ENCODE measurements at places on chromosomes 7 and 10.

DNA sequence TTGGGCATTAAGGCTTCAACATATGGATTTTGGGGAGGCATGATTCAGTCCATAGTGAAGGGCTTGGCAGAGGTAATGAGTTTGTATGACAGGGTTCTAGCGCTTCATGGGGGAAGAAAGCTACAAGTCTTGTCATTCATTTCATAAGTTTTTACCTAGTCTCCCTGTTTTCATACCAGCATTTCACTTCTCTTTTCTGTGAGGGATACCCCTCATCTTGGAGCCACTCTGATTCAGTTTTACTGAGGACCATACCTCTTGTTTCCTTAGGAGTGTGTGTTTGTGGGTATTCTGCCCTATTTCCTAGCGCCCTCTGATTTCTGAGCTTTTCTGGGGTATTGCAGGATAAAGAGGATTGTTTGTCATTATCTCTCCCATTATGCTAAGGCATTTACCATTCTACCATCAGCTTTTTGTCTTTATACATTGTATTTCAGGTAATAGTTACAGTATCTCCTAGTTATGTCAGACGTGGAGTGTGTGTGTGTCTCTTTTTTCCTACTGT is 6.8 kb downstream of the RSBN1L start:
- DNase-seq = no peak

DNA sequence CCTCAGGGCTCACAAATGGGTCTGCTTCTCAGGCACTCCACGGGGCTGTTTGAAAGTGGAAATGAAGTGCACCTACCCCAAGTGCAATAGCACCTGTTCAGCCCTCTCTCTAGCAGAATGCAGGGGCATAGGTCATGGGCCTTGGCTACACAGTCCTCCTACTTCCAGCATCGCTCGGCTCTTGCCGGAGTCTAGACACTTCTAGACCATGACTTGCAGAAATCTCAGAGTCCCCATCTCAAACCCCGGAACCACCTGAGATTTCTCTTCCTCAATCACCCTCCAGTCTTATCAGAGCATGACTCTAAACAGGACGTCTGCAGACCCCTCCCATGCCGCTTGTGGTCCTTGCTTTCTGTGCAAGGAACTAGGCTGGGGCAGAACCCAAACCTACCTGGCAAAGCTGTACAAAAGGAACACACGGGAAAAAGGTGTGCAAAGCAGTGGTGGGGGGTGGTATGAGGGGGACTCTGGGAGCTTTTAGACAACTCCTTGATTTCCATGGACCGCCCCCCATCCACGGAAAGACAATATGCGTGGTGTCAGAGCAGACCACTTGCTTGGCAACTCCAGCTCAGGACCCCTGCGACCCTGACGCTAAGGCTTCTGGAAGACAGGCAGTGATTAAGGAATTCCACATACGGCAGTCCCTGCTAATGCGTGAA is 13.8 kb downstream of the TMEM273 start:
- no peak for DNase-seq

DNA sequence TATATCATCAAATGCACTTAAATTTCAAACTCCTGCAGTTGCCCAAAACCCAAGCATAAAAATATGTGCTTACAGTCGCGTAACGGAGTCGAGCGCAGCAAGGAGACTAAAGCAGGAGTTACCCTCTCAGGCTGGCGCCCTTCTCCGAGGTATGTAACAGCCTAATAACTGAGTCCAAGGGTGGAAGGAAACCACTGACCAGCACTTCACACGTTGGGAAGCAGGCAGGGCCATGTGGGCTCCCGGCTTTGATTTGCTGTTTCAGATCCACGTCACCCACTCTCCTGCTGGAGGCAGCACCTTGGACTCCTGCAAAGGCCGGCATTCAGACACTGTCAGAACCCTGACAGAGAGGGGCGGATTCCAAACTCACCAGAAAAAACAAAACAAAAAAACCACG is 123.8 kb downstream of the DIP2C start:
- DNase-seq = no peak

DNA sequence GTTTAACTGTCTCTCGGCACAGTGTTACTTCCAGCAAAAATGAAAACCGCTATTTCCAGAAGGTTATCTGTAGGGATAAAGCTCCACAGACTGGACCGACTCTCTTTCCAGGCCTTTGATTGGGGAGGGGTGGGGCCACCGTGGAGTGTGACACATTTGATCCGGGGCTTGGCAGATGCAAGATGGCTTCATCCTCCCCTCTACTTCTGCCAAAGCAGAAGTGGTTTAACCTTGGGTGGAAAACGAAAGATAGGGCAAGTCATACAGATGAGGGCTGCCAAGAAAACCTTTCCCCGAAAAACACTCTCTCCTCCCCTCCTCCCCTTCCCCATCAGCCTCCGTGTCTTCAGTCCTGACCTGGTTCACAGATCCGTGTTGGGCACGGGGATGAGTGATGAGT is 139.7 kb upstream of the SH2B2 start:
- DNase-seq = no peak

DNA sequence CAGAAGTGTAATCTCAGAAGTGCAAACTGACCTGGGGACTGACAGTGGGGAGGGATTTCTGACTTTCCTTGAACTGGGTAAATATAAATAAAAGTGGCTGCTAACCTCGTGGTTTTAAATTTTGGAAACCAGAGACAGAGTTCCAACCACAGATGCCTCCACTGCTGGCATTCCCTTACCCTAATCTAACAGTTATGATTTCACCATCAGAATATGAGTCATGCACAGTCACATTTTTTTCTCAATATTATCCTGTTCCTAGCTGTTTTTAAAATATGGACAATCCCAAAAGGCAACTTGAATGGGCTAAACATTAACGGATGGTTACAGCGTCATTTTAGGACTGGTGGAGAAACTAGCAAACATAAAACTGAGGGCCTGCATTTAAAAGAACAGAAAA is 264.3 kb upstream of the INHBA start:
- no peak for DNase-seq

GRCh38 chr10:3896161-3896560 is 111.2 kb upstream of the KLF6 start:
- no peak for DNase-seq

GRCh38 chr10:31940839-31941653 is 12.4 kb upstream of the ARHGAP12 start:
- peak; percentile 99 for DNase-seq

DNA sequence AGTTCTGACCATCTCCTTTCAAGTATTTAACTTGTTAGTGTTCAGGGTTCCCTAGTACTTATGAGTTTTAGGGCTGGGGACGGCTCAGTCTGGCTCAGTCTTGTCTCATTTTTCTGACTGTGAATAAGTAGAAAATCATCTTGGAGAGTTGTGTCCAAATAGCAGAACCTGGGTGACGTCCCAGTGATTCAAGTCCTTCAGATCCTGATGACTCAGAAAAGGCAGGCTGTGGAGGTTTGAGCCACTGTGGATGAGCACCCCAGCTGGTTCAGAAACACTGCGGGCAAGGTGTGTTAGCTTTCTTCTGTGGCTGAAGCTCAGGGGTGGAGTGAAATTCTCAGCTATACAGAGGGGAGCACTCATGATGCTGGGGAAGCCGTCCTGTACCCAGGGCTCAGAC is 154.4 kb upstream of the NPY start:
- no peak for DNase-seq

- DNase-seq = no peak
Observed at GRCh38 chr10:86182595-86182994, 184.0 kb downstream of the GRID1 start.

DNA sequence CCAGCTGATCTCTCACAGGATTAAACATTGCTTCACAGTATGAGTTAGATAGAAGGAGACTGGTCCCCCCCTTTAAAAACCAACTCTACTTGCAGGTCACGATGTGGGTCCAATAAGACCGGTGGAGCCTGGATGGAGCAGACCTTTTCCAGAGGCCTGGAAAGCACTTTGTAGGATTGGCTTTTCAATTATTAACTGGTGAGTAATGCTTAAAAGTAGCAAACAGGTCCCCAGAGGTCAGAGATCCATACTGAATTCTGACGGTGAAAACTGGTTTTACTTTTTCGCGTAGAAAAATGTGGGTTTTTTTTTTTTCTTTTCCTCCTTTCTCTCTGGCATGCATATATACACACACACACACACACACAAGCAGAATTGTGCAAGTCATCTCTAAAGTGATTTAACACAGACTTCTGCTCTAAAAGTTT is 74.9 kb upstream of the OGDHL start:
- no peak for DNase-seq

- DNase-seq = no peak
Observed at GRCh38 chr7:147571436-147572185, 1019.0 kb upstream of the C7orf33 start.

GRCh38 chr10:2936816-2937215 is 130.5 kb upstream of the PFKP start:
- DNase-seq = no peak

DNA sequence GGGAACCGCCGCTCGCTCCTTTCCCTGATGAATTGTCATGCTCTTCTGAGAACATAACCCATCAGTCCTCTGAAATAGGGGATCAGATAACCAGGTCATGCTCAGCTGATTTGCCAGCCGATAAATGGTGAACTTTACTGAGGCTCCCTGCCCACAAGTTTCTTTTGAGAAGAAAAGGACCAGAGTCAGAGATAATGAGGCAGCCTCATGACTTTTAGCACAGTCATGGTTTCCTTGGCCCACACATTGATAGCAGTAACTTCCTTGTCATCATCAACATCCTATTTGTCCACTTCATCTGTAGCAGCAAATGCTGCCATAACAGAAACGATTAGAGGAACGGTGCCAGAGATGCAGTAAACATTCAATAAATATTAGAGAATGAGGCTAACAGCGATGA is 509.0 kb downstream of the GATA3 start:
- DNase-seq = no peak

- DNase-seq = no peak
Observed at GRCh38 chr10:103281753-103282152, 4.8 kb downstream of the INA start.

GRCh38 chr10:119947300-119947699 is 54.8 kb downstream of the SEC23IP start:
- no peak for DNase-seq

DNA sequence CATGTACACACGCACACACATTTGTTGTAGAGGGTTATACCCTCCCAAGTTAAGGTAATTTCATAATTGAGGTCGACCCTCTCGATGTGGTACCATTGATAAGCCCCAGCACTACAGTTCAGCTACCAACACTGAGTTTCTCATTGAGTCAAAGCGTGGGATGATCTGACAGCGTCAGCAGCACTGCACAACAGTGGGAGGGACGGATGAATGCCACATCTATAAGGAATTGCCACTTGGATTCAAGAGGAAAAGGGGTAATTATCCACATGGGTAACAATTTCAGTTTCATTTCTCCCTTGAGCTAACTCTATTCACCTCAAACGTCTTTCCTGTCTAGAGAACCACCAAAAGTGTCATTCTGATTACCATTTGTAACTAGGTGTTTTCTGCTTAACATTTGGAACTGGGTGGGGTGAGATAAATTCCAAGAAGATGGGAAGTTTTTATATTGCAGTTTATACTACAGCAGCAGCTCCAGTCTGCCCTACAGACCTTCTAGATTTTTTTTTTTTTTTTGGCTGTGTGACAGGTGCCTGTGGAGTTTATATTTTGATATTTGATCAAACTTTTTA is 342.9 kb downstream of the AUTS2 start:
- no peak for DNase-seq

DNA sequence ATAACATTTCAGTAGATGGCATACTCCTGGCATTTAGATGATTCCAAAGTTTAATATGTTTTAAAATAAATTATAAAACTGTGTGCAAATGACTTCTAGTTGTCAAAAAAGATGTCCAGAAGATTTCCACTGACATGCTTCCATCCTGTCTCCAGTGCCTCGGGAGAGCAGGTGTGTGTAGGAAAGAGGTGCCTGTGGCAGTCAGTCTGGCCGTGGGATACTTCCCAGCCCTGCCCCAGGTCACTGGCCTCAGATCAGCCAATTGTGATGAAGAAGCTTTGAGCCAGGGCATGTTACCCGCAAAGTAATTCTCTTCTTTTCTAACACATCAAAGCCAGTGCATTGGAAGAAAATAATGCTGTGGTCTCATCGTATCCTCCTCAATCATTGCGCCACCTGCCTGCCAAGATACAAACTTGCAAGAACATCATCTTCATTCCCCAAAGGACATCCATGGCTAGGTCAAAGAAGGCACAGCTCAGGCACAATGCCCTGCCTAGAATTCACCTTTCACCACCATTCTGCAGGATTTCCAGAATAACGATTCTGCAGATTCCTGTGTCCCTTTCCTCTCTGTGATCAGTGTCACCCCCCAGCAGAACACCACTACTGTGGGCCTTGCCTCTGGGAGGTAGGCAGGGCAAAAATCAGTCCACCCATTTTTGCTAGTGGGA is 6.3 kb upstream of the KCNMA1 start:
- peak; percentile 49 for DNase-seq

DNA sequence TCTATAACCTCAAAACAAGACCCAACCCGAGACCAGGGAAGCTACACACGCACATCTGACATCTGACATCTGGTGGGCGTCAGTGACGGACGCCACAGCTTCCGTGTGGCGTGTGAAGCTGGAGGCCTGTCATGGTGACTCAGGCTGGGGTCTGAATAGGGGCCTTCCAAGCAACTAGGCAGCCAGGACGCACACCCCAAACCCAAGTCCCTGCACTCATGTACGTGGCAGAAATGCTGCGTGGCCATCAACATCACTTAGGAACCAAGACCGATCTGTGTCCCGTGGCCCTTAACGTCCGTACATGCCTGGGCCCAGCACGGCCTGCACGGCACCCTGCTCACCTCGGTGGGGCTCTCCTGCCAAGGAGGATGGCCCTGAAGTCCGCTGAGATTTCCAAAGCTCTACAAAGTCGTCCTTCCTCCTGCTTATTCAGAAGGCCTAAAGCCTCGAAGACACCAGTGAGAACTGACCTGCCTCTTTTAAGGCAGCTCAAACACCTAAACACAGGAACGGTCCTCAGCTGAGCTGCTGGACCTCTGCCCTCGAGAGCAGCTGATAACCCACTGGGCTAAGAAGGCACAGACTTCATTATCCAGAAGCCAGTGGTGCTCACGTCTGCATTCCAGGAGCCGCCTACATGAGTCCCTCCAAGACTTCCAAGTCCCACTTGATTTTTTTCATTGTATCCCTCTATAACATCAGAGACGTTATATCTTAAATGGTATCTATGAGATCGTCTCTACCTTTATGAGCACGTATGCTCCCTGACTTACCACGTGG is 82.5 kb downstream of the DIP2C start:
- DNase-seq = no peak

- DNase-seq = no peak
Observed at GRCh38 chr7:149621776-149622175, 124.2 kb upstream of the ZNF746 start.

- no peak for DNase-seq
Observed at GRCh38 chr7:128807191-128807590, 15.4 kb downstream of the CCDC136 start.

- peak; percentile 43 for DNase-seq
Observed at GRCh38 chr7:37208528-37208927, 240.1 kb downstream of the ELMO1 start.

GRCh38 chr10:110562348-110562747 is 5.1 kb upstream of the SMC3 start:
- DNase-seq = no peak

DNA sequence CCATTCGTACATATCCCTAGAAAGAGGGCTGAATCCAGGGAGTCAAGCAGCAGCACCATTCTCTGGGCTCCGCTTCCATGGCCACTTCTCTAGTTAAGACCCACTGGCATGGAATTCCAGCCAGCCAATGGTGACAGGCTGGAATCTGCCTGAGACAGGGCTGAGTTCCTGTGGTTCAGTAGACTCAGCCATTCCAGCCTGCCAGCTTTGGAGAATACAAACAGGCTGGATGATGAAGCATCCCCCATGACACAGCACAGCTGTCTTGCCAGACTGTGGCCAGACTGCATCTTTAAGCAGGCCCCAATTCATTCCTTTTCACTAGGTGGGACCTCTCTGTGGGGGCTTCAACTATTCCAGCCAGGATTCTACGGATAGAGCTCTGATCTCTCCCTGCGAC is 329.6 kb downstream of the XPNPEP1 start:
- DNase-seq = no peak

- DNase-seq = no peak
Observed at GRCh38 chr10:131575877-131576276, 264.4 kb upstream of the TCERG1L start.

Data from HCT116 (cell line).